ENCODE measurements at places on chromosomes 3 and 15. TPM values are rescaled to one million over a fixed set of nuclear protein-coding genes. Genes with fewer than 3 reads are reported as not detected.
A peak's percentile ranks its signal among the peaks of the same experiment; 100 is the strongest.

DNA sequence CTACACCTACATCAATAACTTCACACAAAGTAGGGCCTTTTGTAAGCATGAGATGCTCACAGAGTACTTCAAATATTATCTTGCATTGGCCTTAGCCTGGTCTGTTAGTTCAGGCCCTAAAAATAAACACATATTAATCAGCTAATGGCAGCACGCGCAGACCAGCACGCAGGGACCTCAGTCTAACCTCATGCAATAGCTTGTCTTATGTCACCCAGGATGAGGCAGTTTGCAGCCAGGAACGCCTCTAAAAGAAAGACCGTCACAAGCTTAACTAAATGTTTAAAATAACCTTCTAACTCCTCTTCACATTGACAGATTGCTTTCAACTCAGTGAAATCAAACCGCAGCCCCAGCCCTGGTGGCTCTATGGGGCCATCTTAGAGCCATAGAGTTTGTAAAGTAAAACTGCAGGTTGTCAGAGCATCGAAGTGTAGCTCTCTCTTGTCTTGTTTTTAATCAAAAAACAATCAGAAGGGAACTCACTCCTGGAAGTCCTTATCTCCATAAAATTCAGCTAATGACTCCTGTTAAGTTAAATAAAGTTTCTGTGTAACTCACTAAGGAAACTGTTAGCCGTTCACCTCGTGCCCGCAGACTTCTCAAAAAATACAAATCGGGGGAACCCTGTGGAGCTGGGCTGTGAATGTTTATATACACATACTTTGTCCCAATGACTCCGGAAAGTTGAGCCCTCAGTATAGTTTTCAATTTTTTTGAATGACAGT lies 212.6 kb downstream of the CDIN1 start:
- no peaks in the 10 kb centered on the region for H3K27me3 ChIP-seq
- H3K36me3 ChIP-seq, result peaks cover 11% of the 10 kb centered on the region
- H3K4me3 ChIP-seq, result no peak overlapping the region
- no peak for DNase-seq
- no peaks in the 10 kb centered on the region for H3K4me1 ChIP-seq

GRCh38 chr3:115758076-115758763 lies 134.9 kb downstream of the GAP43 start:
- peaks cover 15% of the 10 kb centered on the region for H3K27me3 ChIP-seq
- H3K27ac ChIP-seq, result no peak overlapping the region
- no peaks in the 10 kb centered on the region for H3K4me1 ChIP-seq
- no peak overlapping the region for H3K4me3 ChIP-seq

GRCh38 chr3:118151164-118151563 lies 883.5 kb downstream of the IGSF11 start:
- H3K4me1 ChIP-seq, result no peaks in the 10 kb centered on the region
- DNase-seq, result no peak
- H3K36me3 ChIP-seq, result no peaks in the 10 kb centered on the region
- no peaks in the 10 kb centered on the region for H3K27me3 ChIP-seq

GRCh38 chr3:19937459-19938294 lies 3.7 kb upstream of the EFHB start:
- peaks cover 25% of the 10 kb centered on the region for H3K4me1 ChIP-seq
- H3K27ac ChIP-seq, result peak overlapping the region; percentile 62
- peaks cover 10% of the 10 kb centered on the region for H3K27me3 ChIP-seq

DNA sequence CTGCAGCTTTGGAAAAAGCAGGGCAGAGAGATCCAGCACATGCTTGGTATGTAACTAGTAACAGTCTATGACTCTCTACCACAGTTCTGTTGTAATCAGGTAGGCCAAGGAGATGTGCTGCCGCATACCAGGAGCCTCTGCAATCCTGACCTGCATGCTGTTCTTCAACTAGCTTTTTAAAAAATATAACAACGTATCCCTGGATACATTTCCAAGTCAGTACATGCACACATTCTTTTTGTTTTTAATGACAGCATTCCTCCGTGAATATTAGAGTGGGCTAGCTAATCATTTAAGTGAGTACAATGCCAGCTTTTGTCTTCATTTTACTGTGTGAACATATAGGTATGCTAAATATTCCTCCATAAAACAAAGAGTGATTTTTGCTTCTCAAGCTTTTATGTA lies 437.8 kb downstream of the RBMS3 start:
- no peaks in the 10 kb centered on the region for H3K36me3 ChIP-seq
- H3K4me3 ChIP-seq, result no peak overlapping the region
- DNase-seq, result no peak
- no peaks in the 10 kb centered on the region for H3K4me1 ChIP-seq
- H3K27ac ChIP-seq, result no peak overlapping the region
- peaks cover 2% of the 10 kb centered on the region for H3K27me3 ChIP-seq

DNA sequence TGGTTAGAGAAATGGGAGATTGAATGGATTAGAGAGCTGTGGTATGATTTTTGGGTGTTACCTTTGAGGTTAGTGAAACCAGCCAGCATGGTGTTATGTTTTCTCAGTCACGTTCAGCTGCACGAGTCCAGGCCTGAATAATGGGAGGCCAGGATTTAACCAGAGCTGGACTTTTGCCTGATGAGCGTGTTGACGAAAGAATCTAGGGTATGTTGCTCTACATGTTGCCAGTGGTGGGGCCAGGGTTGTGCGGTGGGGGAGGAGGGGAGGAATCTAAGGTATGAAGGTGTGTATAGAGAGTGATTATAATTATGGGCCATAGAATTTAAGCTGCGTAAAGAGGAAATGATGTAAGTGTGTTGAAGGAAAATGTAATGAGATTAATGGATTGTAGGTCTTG lies 22.8 kb downstream of the MINDY2 start:
- DNase-seq, result no peak
- H3K4me1 ChIP-seq, result peaks cover 13% of the 10 kb centered on the region
- peaks cover 15% of the 10 kb centered on the region for H3K36me3 ChIP-seq
- H3K27me3 ChIP-seq, result no peaks in the 10 kb centered on the region
- H3K4me3 ChIP-seq, result no peak overlapping the region
- no peak overlapping the region for H3K27ac ChIP-seq

GRCh38 chr3:47005212-47006144 lies 26.0 kb downstream of the NBEAL2 start:
- peaks cover 4% of the 10 kb centered on the region for H3K4me1 ChIP-seq
- peaks cover 33% of the 10 kb centered on the region for H3K36me3 ChIP-seq
- no peak overlapping the region for H3K27ac ChIP-seq
- H3K4me3 ChIP-seq, result no peak overlapping the region
- peak; percentile 4 for DNase-seq
- no peaks in the 10 kb centered on the region for H3K27me3 ChIP-seq

GRCh38 chr3:122843604-122844003 lies 48.7 kb downstream of the SLC49A4 start:
- H3K4me1 ChIP-seq, result no peaks in the 10 kb centered on the region
- H3K4me3 ChIP-seq, result no peak overlapping the region
- H3K27ac ChIP-seq, result no peak overlapping the region
- H3K36me3 ChIP-seq, result peaks cover 12% of the 10 kb centered on the region
- H3K27me3 ChIP-seq, result no peaks in the 10 kb centered on the region
- no peak for DNase-seq

DNA sequence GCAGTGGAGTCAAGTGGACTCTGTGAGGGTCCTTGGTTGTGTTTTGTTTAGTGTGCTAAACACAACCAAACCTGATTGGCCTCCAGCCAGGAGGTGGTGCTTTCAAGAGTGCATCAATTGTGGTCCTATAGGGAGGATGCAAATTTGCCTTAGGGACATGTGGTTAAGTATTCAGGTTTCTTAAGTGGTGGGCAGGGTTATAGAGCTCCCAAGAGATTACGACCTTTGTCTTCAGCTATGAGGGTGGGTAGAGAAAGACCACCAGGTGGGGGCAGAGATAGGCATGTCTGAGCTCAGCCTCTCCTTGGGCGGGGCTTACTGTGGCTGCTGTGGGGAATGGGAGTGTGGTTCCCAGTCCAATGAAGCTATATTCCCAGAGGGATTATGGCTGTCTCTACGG lies 186.6 kb downstream of the SQOR start:
- no peak overlapping the region for H3K4me3 ChIP-seq
- H3K27ac ChIP-seq, result no peak overlapping the region
- DNase-seq, result no peak
- no peaks in the 10 kb centered on the region for H3K36me3 ChIP-seq
- no peaks in the 10 kb centered on the region for H3K4me1 ChIP-seq

- no peaks in the 10 kb centered on the region for H3K36me3 ChIP-seq
- DNase-seq, result no peak
- H3K4me1 ChIP-seq, result peaks cover 24% of the 10 kb centered on the region
- H3K27me3 ChIP-seq, result no peaks in the 10 kb centered on the region
These were observed 59.0 kb upstream of the PLCL2 start for GRCh38 chr3:16825617-16826204.

- peaks cover 2% of the 10 kb centered on the region for H3K27me3 ChIP-seq
- H3K4me3 ChIP-seq, result no peak overlapping the region
- peaks cover 11% of the 10 kb centered on the region for H3K36me3 ChIP-seq
- DNase-seq, result no peak
- no peak overlapping the region for H3K27ac ChIP-seq
- no peaks in the 10 kb centered on the region for H3K4me1 ChIP-seq
These were observed 70.8 kb upstream of the FILIP1L start for GRCh38 chr3:100184948-100185570.

DNA sequence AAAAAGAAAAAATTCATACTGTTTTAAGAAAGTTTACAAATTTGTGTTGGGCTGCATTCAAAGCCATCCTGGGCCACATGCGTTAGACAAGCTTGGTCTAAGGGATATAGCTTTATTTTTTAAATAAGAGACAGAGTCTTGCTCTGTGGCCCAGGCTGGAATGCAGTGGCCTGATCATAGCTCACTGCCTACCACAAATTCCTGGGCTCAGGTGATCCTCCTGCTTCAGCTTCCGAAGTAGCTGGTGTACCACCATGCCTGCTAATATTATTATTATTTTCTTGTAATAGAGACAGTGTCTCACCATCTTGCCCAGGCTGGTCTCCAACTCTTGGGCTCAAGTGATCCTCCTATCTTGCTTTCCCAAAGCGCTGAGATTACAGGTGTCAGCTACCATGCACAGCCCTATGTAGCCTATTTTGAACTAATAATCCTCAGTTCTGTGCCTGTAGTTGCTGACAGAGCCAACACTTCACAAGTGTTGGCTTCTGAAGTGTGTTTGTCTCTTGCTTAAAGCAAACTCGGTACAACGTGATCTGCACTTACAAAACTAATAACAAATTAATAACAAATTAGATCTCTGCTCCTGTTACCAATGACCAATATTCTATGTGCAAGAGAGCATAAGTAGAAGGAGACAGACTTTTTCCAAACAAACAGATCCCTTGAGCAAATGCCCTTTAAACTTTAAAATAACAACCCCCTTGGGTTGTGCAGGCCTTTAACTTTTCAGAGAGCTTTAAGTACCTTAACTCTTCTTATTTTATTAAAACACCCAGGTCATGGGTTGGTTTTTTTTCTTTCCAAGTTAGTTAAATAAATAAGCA lies 135.2 kb downstream of the VGLL4 start:
- H3K27me3 ChIP-seq, result no peaks in the 10 kb centered on the region
- H3K36me3 ChIP-seq, result peaks cover 6% of the 10 kb centered on the region
- no peak overlapping the region for H3K27ac ChIP-seq

DNA sequence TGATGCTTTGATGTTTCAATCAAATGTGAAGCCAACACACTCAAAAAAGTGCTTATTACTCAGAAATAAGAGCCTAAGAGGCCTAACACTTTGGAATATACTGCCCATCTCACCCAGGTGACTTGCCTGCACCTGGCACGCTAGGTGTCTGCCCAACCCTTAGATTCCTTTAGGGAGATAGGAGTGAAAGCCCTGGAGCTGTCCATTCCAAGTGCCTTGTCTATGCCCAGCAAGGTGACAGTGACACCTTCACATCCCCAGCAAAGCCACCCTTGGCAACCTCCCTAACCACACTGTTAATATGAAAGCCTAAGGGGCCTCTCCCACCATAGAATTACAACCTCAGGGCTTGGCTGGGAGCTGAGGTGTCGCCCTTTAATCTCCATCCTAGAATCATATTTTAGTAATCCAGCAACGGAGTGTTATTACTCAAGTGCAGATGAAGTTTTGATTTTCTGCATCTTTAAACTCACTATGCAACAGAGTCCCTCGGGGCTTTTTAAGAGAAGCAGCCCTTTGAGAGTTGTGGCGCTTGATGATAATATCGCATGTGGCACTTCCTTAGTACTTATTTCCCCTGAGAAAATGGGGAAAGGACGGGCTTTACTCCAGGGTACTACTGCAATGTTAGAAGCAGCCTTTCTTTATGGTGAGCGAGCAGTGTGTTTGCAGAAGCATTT lies 24.8 kb downstream of the ATP10A start:
- H3K27me3 ChIP-seq, result no peaks in the 10 kb centered on the region
- no peak overlapping the region for H3K4me3 ChIP-seq
- no peak overlapping the region for H3K27ac ChIP-seq
- peak; percentile 49 for DNase-seq

- H3K4me1 ChIP-seq, result peaks cover 14% of the 10 kb centered on the region
- H3K27me3 ChIP-seq, result no peaks in the 10 kb centered on the region
- DNase-seq, result no peak
- no peak overlapping the region for H3K4me3 ChIP-seq
These were observed 24.5 kb downstream of the NIPA1 start for GRCh38 chr15:22810853-22811338.

- H3K27ac ChIP-seq, result no peak overlapping the region
- no peak for DNase-seq
- H3K4me1 ChIP-seq, result no peaks in the 10 kb centered on the region
- H3K36me3 ChIP-seq, result no peaks in the 10 kb centered on the region
- peaks cover 4% of the 10 kb centered on the region for H3K27me3 ChIP-seq
These were observed 127.2 kb upstream of the IL12A start for GRCh38 chr3:159861369-159861987.

GRCh38 chr3:45207446-45207845 lies 18.6 kb downstream of the TMEM158 start:
- H3K4me3 ChIP-seq, result no peak overlapping the region
- no peak for DNase-seq
- peaks cover 10% of the 10 kb centered on the region for H3K27me3 ChIP-seq
- H3K27ac ChIP-seq, result no peak overlapping the region
- no peaks in the 10 kb centered on the region for H3K36me3 ChIP-seq

GRCh38 chr3:10517627-10518026 lies 12.2 kb upstream of the ATP2B2 start:
- no peak overlapping the region for H3K27ac ChIP-seq
- H3K4me1 ChIP-seq, result no peaks in the 10 kb centered on the region
- H3K36me3 ChIP-seq, result no peaks in the 10 kb centered on the region
- H3K4me3 ChIP-seq, result no peak overlapping the region
- peaks cover 2% of the 10 kb centered on the region for H3K27me3 ChIP-seq
- no peak for DNase-seq

DNA sequence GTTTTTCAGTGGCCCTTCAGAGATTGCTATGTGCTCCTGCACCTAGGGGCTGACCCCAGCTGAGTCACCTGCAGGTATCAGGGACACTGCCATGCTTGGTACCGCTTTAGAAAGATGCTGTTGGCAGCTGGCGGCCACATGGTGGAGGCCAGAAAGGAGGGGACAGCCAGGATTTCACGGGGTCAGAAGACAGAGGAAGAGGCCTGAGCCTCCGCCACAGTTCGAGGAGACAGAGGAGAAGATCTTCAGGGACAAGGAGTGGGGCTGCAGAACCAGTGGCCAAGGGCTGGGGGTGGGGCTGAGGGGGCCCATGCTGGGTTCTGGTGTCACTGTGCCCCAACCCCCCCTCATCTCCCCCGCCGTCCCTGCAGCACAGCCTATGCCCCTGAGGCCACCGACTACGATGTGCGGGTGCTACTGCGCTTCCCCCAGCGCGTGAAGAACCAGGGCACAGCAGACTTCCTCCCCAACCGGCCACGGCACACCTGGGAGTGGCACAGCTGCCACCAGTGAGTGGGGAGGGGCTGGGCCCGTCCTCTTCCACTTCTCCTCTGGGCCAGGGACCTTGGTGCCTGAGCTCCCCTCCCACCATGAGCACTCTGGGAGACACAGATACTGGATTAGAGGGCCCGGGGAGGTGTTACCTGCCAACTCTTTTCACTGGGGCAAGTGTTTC lies 19.9 kb downstream of the LOXL1 start:
- no peak overlapping the region for H3K27ac ChIP-seq
- no peak overlapping the region for H3K4me3 ChIP-seq
- no peak for DNase-seq
- no peaks in the 10 kb centered on the region for H3K27me3 ChIP-seq
- H3K36me3 ChIP-seq, result no peaks in the 10 kb centered on the region

CIP2A gene
- total RNA-seq, result 47.8 TPM

RYR3 gene
- not detected for total RNA-seq

ADAMTS7 gene
- 0.23 TPM for total RNA-seq
